Fibroblast of lung (primary cell): ENCODE measurements at places on chromosomes 13 and 19. TPM values are rescaled to one million over a fixed set of nuclear protein-coding genes. Genes with fewer than 3 reads are reported as not detected.
A peak's percentile ranks its signal among the peaks of the same experiment; 100 is the strongest.

- peak; percentile 55 for DNase-seq
Measured at GRCh38 chr19:4373601-4374497, 26.5 kb downstream of the SH3GL1 start.

DNA sequence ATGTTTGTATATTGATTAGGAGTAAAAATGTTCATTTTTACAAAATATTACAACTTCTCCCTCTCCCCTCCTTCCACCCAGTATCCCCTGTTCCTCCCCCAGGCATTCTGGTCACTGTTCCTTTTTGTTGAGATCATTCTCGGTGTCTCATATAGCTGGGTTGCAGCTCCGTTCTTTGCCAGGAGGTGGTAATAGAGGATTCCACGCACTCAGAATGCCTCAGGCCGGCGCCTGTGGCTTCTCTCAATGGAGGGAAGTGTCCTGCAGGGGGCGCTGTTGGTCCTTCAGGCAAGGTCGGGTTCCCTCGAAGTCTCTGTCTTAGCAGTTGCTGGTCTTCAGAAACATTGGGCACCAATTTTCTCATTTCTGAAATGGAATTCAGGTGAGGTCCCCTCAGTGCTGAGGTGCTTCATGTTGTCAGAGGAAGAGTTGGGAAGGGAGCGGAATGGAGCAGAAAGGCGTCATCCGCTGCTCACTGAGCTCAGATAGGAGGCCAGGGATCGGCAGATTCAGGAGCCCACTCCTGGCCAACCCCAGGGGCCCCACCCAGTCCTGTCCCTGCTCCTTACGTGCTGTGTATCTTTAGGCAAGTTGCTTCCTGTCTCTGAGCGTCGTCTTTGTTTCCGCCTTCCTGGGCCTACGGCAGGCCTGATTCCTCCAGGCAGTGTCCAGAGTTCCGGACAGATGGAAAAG is 10.3 kb upstream of the GARIN5A start:
- peak; percentile 44 for DNase-seq

DNA sequence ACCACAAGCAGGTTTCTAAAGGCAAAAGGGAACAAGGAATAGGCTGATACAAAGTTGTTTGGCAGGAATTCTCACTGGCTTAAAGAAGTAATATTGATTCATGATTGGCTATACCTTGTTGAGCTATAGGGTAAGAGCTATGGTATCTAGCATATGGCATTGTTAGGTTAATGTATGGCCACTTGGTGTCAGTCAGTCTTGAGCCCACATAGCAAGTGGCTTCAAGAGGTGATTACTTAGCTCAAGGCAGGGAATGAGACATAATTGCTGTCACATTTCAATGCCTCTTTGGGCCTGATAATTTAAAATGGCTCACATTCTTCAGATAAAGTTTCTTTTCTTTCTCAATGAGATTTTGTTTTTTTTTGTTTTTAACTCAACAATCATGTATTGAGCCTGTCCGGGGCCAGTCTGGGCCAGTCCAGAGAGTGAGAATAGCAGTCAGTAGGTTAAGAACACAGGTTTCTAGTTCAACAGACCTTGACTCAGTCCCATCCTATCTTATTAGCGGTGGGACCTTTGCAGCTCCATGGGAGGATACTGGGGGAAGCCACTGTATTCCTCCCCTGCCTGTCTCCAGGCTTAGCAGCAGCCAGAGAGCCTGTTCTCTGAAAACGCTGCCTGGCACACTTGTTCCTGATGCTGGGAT is 45.8 kb upstream of the RCBTB2 start:
- no peak for DNase-seq

- DNase-seq, result peak; percentile 11
Measured at GRCh38 chr13:111359237-111359915, 38.9 kb downstream of the TEX29 start.

DNA sequence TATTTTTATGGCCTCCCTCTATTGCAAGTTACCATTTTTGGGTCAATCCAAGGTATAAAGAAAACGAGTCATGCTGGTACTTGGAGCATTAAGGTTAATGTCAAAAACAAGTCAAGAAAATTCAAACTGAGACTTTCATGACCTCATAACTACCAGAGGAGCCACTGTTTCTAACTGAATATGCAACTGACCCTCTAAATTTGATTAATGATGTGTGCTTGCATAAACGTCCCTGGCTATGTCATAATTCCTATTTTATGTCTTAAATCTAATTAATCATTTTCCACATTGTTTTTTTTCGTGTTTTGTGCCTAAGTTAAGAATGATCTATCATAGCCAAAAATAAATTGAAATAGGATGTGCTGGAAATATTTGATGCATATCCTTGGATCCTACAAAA is 396.7 kb upstream of the GPC6 start:
- peak; percentile 62 for DNase-seq

- DNase-seq, result peak; percentile 66
Measured at GRCh38 chr19:33819880-33820781, 23.5 kb downstream of the KCTD15 start.

DNA sequence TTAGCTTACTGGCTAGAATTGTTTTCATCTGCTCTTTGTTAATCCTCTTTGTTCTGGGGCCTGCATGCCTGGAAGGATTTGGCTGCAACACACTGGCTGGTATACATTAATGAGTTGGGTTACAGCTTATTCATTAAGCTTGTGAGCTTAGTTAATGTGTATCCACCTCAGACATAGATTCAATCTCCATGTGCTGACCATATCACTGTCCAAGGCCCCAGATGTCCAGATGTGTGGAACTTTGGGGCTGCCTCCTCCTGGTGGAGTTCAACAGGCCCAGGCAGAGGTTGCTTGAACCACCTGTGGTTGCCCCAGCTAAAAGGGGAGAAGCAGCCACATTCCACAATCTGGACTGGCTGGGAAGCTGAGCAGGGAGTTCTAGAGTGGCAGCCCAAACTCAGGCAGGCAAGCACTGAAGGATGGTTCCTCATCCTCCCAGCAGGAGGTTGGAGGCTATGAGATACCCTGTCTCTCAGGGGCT is 5.4 kb downstream of the DIAPH3 start:
- DNase-seq, result no peak

DNA sequence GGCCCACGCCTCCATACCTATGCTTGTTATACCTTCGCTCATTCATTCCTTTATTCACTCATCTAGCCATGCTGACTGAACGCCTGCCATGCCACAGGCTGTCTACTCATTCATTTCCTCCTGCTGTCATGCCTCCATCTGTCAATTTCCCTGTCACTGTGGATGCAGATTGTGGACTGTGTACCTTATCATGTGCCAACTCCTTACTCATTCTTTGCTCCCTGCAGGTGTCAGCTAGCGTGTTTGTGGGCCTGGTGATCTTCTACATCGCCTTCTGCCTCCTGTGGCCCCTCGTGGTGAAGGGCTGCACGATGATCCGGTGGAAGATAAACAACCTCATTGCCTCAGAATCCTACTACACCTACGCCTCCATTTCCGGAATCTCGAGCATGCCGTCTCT is 4.1 kb upstream of the PSMD8 start:
- no peak for DNase-seq

DNA sequence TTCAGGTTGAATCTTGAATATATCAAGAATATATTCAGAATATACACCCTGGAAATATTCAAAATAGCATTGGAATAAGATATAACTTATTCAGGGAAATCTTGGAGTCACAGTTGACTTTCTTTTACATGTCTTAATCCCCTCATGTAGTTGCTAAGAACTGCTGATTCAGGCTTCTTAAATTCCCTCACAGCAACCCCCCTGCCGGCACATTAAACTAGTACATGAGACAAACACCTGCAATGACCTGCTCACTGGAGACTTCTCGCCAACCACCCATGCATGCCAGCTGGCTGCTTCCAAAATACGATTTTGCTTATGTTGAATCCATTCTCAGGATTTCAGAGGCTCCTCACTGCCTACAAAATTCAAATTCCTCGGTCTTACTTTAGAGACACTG is 997.1 kb downstream of the EFNB2 start:
- DNase-seq, result no peak

- peak; percentile 93 for DNase-seq
Measured at GRCh38 chr19:55546822-55547614, 1.7 kb upstream of the SBK3 start.

DNA sequence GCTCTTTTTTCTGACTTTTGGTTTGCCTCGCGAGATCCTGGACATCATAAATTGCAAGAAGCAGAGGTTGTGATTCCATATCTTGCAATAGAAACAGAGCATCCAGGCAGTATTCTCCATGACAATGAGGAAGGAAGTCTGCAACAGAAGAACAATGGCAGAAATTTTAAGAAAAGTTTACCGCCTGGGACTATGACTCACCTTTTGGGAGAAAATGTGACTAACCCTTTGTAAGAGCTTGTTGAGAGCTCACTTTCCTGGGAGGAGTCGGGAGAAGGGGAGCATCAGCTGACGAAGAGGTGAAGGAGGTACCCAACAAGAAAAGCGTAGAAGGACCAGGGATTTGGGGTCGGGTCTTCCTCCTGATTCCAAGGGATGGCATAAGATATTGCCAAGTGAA is 34.3 kb upstream of the TNFSF11 start:
- peak; percentile 35 for DNase-seq

DNA sequence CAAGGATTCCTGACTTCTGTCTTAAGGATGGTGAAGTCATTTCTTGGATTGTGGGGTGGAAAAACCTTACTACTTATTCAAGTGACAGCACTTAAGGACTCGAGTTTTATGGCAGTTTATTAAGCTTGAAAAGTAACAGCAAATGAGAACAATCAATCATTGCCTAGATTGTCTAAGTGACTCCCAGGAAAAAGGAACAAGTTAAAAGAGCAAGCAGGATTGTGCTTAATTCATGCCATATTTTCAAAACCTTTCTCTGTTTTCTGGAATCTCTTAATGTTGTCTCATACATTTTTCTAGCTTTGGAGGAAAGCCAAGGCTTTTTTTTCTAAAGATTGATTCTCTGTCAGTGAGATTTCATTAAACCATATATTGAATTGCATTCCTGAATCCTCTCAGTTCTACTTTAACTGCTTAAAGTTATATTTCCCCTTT is 236.2 kb upstream of the HTR2A start:
- peak; percentile 29 for DNase-seq

- DNase-seq, result peak; percentile 62
Measured at GRCh38 chr13:52348983-52349780, 56.8 kb downstream of the THSD1 start.

GRCh38 chr13:104014803-104015645 is 948.8 kb upstream of the SLC10A2 start:
- peak; percentile 91 for DNase-seq

DNA sequence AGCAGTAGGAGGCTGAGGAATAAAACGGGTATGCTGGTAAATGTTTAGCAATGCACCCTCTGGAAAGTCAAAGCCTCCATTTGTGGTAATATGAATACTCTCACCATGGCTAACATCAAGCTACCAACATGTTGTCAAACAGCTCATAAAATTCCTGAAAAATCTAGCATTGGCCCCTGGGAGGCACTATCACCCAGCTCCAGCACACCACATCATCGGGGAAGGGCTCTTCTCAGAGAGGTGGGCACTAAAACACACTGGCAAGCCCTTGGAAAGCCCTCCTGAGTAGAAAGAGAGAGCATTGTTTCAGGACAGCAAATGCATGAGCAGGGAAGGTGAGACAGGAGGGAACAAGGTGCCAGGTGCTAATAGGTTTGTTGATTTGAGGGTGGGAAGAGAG is 53.9 kb upstream of the FLT1 start:
- no peak for DNase-seq

GRCh38 chr13:21237081-21237480 is 60.6 kb downstream of the MRPL57 start:
- no peak for DNase-seq

DNA sequence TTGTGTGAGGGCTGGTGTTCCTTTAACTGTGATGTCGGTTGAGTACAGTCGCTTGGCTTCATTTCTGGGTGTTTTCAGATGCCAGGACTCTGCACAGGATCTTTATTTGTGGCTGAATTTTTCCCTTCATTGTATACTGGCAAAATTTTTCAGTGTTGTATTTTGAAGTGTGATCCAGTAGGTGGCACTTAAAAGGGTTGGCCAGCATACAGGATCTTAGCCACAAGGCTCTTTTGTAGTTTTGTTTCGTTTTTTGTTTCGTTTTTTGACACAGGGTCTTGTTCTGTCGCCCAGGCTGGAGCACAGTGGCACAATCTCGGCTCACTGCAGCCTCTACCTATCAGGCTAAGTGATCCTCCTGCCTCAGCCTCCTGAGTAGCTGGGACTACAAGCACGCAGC is 8.7 kb downstream of the FCAR start:
- DNase-seq, result no peak

DNA sequence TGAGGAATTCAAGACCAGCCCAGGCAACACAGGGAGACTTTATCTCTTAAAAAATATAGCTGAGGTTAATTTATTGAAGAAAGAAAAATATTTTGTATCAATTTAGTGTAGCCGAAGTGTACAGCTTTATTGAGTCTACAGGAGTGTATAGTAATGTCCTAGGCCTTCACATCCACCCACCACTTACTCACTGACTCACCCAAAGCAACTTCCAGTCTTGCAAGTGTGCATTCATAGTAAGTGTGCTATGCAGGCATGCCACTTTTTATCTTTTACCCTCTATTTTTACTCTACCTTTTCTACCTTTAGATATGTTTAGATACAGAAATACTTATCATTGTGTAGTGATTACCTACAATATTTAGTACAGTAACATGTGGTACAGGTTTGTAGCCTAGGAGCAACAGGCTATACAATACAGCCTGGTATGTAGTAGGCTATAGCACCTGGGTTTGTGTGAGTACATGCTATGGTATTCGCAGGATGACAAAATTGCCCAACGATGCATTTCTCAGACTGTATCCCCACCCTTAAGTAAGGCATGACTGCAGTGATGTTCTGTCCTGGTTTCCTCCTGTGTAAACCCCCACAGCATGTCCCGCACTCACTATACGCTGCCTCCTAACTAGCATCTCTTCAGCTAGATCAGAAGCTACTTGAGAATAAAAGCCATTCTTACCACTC is 15.3 kb upstream of the ATP12A start:
- peak; percentile 83 for DNase-seq

The FBXO27 gene
- total RNA-seq, result 3.6 and 3.9 TPM in 2 replicates

The PMIS2 gene
- not detected in 2 replicates for total RNA-seq

The ZNF132 gene
- total RNA-seq, result 9.5 and 14.5 TPM in 2 replicates

The SCN1B gene
- 14.1 and 14.5 TPM in 2 replicates for total RNA-seq
